Daoy (cell line): ENCODE measurements at places on chromosomes 6 and 20. TPM values are rescaled to one million over a fixed set of nuclear protein-coding genes. Genes with fewer than 3 reads are reported as not detected.

Gene UTRN
- total RNA-seq: 26.9 and 34.1 TPM in 2 replicates

Gene SMPDL3A
- 6.0 and 7.8 TPM in 2 replicates for total RNA-seq

Gene TCF21
- total RNA-seq: not detected in 2 replicates

Gene FNDC1
- under 0.01 TPM in 1 of 2 replicates, not detected in the other for total RNA-seq

GRCh38 chr6:15620611-15621010 lies 42.2 kb downstream of the DTNBP1 start:
- DNase-seq: no peak

DNA sequence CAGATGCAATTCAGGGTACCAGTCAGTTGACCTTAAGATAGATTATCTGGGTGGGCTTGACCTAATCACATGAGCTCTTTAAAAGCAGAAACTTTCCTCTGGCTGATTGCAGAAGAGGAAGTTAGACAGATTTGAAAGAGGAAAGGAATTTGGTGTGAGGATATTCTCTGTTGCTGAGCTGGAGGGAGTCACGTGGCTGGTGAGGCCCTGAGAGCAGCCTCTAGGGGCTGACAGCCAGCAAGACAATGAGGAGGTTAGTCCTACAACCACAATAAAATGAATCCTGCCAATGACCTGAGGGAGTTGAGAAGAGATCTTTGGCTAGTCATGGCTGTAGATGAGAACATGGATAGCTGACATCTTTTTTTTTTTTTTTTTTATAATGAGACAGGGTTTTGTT lies 87.0 kb upstream of the B3GAT2 start:
- peak; percentile 27 for DNase-seq

- no peak for DNase-seq
Measured at GRCh38 chr6:7417684-7418083, 28.1 kb downstream of the RIOK1 start.

DNA sequence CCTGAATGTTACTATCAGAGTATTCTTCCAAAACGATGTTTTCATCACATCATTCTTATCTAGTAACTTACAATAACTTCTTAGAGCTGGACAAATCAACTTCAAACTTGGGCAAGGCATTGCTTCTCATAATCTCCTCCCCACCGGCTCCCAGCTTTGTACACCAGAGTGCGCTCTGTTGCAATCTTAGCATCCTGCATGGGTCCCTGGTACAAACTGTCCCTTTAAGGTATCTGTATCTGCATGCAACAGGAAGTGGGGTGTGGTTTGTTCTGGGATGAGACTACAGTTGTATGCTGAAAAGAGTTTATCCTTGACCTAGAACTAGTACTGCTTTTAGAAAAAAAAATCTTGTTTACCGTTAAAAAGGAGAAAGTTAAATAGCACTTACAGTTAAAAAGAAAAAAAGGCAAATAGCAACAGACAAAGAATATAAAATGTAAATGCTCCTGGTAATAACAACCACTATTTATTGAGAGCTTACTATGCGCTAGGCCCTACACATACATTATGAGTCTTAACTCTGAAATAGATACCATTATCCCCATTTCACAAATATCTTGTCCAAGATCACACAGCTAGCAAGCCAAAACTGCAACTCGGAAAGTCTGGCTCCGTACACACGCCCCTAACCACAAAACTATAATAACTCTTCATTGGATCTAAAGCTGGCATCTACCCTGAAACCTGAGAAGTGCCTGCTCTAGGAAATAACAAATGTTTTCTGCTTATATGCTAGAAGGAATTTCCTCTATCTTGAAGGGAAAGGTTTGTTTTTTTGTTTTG lies 9.8 kb upstream of the HECA start:
- peak; percentile 68 for DNase-seq

DNA sequence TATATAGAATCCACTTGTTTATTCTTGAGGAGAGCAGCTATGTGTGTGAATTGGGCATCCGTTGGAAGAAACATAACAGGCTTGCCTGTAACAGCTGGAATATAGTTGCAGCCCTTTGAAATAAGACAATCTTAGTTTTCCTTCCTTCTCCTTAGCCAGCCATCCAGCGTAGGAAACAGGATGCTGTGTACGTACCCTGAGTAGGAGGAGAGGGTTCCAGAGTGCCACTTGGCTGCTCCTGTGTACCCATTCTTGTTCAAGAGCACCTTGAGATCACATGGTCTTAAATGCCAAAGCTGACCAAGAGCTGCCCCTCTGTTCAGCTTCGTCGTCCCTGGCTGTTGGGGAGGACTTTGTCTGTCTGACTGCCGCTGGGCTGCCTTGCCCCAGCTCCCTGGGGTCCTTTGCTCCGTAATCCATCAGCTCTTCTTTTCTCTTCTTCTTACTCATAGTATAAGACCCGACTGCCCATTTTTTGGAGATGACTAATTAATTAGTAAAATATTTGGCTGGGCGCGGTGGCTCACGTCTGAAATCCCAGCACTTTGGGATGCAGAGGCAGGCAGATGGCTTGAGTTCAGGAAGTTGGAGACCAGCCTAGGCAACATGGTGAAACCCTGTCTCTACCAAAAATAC lies 49.0 kb downstream of the RREB1 start:
- DNase-seq: peak; percentile 58

- no peak for DNase-seq
Measured at GRCh38 chr6:1312203-1312472, 240 bp downstream of the FOXQ1 start.

DNA sequence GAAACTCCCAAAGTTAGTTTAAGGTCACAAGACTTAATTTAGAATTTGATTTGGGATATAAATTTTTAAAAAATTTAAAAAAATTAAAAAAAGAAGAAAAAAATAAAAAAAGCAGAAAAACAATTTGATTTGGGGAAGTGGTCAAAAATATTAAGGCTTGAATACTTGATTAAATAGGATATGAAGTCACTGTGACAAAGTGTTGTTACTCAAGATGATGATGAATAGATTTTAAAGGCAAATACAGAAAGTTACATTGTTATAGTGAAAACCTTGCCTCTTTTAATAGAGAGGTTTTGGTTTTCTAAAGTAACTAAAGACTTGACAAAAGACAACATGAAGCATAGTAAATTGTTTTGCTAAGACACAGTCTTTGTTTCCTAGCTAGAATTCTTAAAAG lies 7.2 kb downstream of the CST9 start:
- DNase-seq: no peak

- DNase-seq: no peak
Measured at GRCh38 chr6:62298745-62299392, 12.8 kb upstream of the KHDRBS2 start.

DNA sequence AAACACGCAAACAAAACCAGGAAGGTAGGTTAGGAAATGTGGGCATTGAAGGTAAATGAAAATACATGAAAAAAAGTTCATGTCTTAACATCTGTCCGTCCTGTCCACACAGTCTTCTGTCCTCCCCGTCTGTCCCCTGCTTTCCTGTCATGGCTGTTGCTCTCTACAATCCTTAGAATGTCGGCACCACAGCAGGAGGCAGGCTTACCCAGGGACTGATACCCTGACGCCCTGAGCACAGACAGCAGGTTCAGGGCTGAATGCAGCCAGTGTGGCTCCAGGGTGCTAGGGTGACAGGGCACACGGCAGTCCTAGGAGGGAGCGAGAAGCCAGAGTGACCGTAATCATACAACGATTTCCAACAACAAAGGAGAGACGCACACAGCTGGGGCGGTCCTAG lies 123.7 kb downstream of the IRF4 start:
- no peak for DNase-seq

GRCh38 chr20:6632187-6632586 lies 135.3 kb upstream of the BMP2 start:
- DNase-seq: peak; percentile 41

DNA sequence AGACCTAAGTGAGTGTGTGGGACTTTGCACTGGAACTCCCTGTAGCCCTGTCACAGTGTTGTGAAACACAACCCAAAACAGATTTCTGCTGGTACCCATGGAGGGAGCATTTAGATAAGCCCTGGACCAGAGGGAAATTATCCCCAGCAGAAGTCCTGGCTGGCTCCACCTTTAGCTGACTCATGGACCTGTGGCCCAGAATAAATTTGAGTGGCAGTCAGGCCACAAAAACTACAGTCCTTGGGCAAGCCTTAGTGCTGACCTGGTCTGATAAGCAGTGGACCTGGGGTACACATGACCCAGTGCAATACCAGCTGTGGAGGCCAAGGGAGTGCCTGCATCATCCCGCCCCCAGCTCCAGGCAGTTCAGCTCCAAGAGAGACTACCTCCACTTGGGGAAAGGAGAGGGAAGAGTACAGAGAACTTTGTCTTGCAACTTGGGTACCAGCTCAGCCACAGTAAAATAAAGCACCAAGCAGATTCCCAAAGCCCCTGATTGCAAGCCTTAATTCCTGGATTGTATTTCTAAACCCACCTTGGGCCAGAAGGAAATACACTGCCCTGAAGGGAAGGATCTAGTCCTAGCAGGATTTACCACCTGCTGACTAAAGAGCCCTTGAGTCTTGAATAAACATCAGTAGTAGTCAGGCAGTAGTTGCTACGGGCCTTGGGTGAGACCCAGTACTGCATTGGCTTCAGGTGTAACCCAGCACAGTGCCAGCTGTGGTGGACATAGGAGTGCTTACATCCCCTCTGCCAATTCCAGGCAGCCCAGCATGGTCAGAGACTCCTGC lies 140.4 kb upstream of the COL21A1 start:
- DNase-seq: no peak

- no peak for DNase-seq
Measured at GRCh38 chr6:108535114-108535742, 25.5 kb upstream of the FOXO3 start.

GRCh38 chr6:57252975-57253374 lies 30.9 kb upstream of the RAB23 start:
- DNase-seq: no peak
